ENCODE measurements at places on chromosomes 5 and 9.

- DNase-seq = peak; percentile 20
These were observed 91.7 kb upstream of the SHB start for GRCh38 chr9:38160613-38161215.

GRCh38 chr5:126847456-126847820 is 70.5 kb downstream of the LMNB1 start:
- no peak for DNase-seq

DNA sequence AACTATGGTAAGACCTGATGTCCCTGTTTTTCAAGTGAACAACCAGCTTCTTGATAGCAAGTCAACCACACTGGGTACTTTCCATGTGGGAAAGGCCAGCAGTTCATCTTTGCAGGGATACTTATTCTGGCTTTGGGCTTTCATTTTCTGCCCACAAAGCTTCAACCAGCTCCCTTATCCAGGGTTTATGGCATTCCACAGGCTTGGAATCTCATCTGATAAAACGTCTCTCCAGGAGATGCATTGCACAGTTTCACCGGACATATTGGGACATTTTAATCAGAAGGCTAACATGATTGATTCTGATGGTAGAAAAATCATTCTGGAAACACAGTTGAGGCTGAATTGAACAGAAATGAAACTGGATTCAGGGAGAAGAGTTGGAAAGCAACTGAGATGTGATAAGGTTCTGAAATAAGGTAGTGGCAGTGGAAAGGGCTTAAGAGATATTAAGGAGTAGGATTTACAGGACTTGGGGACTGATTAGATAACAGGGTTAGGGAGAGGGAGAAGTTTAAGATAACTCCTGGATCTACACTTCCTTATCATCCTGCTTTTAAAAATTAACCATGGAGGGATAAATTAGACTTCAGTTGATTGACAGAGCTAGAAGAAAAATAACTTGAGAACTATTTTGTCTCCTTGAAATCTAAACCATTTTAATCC is 195.8 kb upstream of the FBXL7 start:
- DNase-seq = no peak

- DNase-seq = no peak
These were observed 40.3 kb upstream of the LRRC70 start for GRCh38 chr5:62538017-62538942.

DNA sequence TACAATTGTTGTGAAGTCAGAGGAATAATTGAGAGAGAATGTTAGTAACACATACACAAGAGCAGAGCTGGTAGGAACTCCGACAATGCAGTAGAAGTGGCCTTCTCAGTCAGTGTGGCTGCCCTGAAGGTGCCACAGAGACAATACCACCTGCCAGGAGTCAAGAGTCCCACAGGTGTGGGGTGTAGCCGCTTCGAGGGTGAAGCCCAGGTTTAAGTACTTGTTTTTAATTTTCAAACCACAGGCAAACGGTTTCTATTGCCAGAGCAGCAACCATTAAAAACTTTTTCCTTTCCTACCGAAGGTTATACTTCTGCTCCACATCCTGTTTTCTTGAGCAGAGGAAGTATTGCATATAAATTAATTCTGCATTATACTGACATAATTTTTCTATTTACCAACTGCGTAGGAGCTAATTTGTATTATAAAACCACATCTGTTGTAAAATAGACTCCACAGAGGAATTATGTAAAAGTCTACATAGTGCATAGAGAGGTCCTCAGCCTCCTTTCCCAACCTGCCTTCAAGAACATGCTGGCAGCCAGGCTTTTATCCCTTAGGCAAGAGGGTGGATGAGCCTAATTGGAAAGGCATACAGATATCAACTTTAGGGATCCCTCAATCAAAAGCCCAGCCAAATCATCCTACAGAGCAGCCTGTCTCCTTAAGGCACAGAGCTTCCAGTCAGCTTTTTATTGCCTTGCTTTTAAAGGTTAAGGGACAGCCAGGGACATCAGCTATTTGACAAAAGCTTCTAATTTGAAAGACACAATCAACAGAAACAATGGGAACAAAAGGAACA is 12.9 kb upstream of the ACTBL2 start:
- DNase-seq = no peak

DNA sequence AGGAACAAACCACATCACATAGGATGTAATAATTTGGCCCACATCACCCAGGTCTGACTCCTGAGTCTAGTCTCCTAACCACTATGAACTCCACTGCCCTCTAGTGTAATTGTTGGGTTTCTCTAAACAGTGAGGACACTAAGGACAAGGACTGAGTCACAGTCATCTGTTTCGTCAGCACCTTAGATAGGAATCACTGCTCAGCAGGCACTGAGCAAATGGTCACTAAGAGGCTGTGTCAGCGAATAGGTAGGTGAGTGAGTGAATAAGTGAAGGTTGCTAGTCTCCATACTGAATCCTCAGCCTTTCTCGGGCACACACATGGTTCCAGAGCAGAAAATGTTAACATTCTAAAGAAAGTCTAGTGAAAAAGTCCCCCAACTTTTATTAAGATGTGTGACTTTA is 278.6 kb downstream of the SPOCK1 start:
- DNase-seq = no peak

DNA sequence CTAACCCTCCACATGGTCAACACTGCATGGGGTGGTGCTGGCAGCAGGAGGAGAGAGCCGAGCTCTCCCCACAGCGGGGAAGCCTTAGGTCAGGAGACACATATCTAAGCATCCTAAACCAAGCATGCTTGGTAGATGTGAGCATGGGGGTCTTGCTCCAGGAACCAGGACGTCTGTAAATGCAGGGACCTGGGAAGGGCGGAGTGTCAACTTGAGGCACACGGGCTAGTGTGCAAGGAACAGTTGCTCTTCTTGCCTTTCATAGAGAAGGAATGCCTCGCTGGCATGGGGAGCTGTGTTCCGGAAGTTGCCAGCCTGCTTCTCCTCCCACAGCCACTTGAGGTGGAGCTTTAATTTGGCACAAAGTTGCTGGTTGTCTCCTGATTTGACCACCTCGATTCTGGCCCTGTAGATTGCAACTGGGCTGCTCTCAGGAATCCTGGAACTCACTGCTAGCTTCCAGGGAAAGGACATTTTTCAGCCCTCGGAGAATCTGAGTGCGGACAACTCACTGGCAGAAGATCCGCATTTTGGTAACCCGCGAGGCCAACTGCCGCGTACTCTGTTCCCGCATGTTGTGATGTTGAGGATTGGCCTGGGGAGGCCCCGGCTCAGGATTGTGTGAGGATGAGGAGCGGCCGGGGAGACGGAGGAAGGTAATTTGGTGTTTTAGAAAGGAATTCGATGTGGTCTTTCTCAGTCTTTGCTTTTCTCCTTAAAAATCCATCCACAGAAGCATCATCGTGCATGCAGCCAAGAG is 370.3 kb upstream of the IRX1 start:
- DNase-seq = no peak

DNA sequence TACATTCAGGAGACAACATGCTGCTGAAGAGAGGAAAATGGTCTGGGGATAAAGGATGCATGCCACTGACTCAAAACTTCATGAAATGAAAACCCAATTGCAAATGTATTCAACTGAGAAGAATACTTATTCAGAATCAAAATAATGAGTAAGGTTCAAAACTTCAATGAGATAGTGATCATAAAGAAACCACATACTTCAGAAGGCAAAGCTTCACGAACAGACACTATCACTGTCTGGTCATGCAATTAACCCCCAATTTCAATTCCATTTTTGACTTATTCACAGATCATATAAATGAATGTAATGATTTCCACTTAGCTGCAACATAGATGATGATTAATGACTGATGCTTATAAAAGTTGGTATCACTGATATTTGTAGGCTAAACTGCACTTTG is 33.0 kb upstream of the CTNNAL1 start:
- DNase-seq = no peak

DNA sequence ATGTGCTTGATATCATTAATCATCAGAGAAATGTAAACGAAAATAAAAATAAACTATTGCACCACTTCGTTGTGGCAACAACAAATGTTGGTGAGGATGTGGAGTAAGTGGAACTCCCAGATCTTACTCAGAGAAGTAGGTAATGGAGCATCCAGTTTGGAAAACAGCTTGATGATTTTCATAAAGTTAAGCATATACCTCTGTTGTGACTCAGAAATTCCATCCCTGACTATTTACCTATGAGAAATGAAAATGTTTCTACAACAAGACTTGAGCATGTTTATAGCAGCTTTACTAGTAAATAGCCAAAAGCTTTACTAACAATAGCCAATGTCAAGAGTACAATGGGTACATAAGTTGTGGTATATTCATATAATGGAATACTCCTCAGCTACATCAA is 214.7 kb upstream of the NMUR2 start:
- DNase-seq = no peak

DNA sequence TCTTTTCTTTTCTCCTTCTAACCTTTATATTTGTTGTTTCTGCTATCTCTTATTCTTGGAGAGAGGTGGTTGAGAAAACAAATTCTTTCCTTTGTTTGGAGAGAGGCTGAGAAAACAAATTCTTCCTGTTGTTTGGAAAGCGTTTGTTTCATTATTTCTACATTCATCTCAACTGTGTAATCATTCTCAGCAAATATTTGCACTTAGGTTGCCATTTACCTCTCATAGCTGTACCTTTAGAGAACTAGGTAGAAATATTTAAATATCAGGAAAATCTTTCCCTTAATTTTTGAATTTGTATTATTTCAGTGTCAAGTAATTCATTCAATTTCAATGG is 1824.4 kb upstream of the CDH9 start:
- no peak for DNase-seq

- DNase-seq = no peak
These were observed 76.5 kb downstream of the C9orf152 start for GRCh38 chr9:110131499-110131898.

GRCh38 chr5:93580927-93581445 is at the start of gene NR2F1-AS1:
Gene NR2F1-AS1 (minus strand): TSS chr5:93581219.
- no peak for DNase-seq

GRCh38 chr5:174293006-174293405 is 247.5 kb downstream of the NSG2 start:
- DNase-seq = no peak

GRCh38 chr5:135220394-135221186 is 178.4 kb downstream of the MACROH2A1 start:
- DNase-seq = no peak

GRCh38 chr5:35819668-35820067 is 37.0 kb upstream of the IL7R start:
- no peak for DNase-seq

GRCh38 chr5:14491015-14491915 is 90.3 kb upstream of the OTULINL start:
- no peak for DNase-seq

DNA sequence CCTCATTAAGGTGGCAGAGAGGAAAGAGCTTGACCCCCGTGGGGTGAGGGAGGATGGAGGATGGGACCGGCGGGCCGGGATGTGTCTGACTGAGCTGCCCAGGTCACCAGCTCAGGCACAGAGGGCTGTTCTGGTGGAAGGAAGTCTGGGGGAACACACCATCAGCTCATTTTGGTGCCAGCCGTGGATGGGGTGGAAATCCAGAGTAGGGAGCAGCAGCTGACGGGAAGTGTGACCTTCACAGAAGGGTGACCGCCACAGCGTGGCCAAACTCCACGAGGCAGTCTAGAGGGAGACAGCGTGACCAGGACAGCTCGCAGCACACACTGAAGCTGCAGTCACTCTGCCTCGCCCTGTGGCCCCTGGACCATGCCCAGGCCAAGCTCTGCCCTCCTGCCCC is 45.3 kb upstream of the PHYKPL start:
- no peak for DNase-seq

DNA sequence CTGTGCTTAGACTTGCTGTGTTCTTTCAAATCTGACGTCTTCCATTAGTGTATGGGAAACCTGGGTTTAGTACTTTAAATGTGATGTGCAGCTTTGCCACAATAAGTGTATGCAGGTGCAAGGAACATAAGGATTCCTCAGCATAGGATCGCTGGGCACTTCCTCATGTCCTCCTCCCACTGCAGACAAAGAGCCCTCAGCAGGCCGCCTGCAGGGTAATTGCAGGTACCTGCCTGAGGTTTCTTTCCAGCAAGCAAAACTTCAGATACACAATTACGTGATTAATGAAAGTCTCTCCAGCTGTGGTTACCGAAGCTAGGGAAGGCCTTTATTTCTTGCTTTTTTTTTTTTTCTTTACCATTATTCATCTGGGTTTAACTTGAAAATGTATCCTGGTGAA is 233.1 kb downstream of the RFK start:
- no peak for DNase-seq

DNA sequence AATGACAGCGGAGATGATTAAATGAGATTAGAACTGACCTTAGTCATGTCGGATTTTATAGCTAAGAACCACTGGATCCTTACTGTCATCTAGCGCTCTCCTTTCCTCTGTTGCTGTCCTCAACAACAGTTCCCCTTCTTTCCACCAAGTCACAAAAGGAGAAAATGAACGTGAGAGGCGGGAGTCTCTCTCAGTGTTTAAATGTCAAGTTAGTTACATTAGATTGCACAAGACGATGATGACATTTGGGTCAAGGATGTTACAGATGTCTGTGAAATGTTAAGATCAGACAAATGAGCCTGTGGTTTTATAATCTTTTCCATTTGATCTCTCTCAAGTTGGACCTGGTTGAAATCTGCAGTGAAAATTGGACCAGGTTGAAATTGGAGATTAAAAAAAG is 53.5 kb downstream of the FBXO38 start:
- DNase-seq = no peak

- DNase-seq = no peak
These were observed at the start of gene MAST4 for GRCh38 chr5:66595756-66596635. Gene MAST4 (plus strand): TSS chr5:66596393. CDS start chr5:66596656, 263 bp downstream.

DNA sequence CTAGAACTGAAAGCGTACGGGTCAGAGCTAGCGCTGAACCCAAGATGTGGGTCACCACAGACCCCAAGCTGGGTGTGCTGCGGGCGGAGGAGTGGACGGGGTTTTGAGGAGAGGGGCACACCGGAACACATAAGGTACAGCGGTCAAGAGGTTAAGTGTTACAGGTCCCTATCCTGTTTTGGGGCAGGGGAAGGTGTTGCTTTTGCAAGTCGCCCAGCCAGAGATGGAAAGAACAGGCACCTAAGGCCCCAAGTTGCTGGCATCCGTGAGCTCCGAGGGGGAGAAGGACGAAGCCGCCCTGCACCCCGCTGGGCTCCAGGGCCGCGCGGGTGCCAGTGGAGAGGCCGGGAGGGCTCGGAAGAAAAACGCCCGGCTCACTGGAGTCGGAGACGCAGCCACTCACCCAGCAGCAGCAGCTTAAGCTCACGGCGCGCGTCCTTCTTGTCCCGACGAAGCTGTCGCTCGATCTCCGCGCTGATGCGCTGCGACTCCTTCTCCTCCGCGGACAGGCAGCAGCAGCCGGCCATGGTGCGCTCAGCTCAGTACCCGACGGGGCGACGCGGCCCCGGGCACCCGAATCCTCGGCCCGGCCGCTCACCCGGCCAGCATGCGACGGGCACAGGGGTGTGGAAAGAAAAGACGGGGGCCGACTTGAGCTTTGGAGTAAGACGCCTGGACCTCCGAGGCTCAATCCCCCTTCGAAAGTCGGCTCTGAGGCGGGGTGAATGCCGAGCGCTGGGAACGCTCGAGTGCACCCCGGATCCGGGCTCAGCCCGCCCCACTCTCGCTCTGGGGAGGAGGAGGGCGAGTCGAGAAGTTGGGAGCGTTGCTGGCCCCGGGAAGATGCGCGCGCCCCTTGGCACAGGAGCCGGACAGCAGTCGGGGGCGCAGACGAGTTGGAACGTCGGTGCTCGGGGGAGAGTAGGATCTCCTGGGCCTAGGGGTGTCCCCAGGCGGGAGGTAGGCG is 572 bp downstream of the GNA14 start:
- DNase-seq = no peak
